A172 (cell line): ENCODE measurements at places on chromosomes 12 and 14.

GRCh38 chr12:5102261-5102789 lies 58.6 kb downstream of the KCNA5 start:
- no peak for DNase-seq

GRCh38 chr12:71011261-71011660 lies 90.7 kb upstream of the PTPRR start:
- peak; percentile 57 for DNase-seq

GRCh38 chr14:21860172-21860571 lies 186.6 kb upstream of the OR4E1 start:
- no peak for DNase-seq

DNA sequence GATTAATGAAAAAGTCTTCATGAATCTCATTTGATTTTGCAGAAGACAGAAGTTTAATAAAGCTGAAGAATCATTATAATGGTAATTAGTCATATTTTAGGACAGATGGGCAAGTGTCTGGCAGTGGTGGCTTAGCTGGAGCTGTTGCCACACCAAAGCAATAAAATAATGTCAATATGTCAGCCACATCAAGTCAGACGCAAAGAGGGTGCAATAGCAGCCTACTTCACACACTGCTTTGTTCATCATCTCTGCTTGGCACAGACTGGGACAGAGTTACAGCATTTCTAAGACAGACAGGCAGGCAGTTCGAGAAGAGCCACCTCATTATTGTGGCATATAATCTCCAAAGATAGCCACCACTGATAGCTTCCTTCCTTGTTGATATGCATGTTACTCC lies 16.9 kb upstream of the KRR1 start:
- no peak for DNase-seq

DNA sequence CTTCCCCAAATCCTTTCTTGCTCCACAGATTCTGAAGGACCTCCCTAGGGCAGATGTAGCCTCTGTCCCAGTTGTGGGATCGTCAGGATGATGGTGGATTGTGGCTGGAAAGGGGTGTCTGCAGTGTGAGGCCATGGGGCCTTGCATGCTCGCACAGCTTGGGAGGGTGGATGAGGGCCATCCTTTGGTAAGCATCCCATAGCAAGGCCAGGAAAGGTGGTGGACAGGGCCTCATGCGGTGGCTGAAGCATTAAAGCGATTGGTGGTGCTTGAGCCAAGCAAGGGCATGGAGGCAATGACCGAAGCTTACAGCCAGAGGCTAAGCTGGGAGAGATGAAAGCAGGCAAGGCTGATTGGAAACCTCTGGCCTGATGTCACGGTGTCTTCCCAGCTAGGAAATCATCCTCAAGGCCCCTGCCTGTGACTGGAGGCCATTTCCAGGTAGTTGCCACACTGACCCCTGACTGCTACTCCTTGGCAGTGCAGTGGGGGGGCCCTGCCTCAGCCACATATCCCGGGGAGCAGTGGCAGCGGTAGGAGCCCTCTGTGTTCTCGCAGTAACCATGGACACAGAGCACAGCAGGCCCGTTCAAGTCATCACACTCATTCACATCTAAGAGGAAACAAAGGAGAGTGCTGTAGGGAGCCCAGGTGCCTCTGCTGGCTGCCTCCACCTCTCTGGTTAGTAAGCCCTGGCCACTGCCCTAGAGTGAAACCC lies 7.0 kb downstream of the ISCA2 start:
- no peak for DNase-seq

DNA sequence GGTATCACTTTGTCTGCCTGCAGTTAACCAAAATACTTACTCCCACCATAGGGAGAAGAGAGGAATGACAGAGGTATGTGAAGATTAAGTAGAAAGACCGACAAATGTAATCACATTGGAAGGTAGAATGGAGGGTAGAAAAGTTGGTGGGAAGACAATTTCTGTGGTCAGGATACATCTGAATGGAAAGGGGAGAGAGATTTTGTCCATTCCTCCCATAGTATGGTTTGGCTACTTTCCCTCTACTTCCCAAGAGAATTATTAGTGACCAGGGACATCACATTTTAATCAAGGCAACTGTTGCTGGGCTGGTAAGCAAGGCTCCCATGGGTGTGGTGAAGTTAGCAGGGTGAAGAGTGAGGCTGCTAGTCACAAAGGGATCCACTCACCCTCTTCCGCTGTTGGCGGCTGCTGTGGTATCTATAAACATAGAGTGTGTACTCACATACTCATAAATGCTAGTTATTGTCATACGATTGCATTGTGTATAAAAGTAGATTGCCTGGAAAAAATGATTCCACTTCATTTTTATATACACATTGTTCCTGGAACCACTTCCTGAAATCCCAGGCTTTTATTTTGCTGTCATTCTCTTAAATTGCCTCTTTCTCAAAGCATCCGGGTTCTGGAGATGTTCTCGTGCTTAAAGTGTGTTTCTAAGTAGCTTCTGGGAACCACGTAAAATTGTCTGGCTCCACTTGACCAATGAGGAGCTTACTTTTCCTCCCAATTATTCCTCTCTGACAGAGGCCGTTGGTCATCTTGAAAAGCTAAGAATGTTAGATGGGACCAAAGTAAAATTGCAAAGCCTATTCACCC lies 413.1 kb downstream of the ZFP36L1 start:
- DNase-seq: peak; percentile 42

GRCh38 chr14:98101323-98101722 lies 1170.7 kb downstream of the BCL11B start:
- DNase-seq: no peak

- DNase-seq: no peak
These were observed 76.4 kb upstream of the CCDC60 start for GRCh38 chr12:119258149-119258548.

GRCh38 chr12:80472911-80473500 lies 29.0 kb downstream of the PTPRQ start:
- DNase-seq: peak; percentile 50

GRCh38 chr14:103836976-103837725 lies 10.2 kb downstream of the PPP1R13B start:
- no peak for DNase-seq

DNA sequence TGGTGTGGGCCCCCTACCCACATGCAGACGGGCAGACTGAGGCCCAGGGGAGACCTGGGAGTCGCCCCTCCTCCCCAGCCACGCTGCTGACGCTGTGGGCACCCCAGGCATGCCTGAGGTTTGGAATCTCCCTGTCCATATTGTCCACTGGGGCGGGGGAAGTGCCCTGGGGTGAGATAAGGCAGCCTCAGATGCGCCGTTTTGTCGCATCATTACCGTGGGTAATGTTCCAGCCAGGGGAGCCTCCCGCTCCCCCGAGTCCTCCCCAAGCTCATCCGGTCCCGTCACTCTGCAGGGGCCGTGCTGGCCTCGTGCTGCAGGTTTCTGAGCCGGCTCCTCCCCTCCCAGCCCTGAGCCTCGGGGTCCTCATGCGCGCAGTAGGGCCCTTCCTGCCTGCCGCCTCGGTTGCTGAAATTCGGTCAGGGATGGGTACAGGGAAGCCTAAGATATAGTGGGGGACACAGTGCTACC lies 11.4 kb downstream of the INF2 start:
- DNase-seq: no peak

DNA sequence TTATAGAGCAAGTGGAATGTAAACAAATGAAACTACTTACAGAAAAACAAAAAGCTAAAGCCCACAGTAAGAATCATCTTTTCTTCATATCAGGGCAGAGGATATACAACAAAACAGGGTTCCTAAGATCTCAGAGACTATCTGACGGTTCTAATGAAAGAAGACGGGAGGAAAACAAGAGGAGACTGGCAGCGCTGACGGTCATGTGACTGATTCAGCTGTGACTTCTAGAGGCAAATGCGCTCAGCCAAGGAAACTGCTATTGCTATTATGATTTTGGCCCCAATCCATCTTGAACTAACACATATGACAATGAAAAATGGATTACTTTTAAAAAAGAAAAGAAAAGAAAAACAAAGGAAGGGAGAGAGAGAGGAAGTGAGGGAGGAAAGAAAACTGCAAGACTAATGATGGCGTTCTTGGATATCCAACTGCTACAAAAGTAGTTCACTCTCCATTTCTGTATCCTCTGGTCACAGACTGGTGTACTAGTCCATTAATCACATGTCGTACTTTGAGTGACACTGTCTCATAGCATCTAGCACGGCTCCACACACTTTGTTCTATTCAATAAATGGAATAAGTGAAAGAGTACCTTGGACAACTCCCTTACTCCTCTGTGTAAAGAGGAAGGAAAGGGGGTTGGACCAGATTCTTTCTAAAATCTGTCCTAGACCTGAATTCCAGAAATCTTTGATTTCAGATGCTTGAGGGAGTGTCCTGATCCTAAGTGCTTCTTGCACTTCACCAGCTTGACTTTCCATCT lies 119.3 kb downstream of the DAD1 start:
- DNase-seq: no peak

DNA sequence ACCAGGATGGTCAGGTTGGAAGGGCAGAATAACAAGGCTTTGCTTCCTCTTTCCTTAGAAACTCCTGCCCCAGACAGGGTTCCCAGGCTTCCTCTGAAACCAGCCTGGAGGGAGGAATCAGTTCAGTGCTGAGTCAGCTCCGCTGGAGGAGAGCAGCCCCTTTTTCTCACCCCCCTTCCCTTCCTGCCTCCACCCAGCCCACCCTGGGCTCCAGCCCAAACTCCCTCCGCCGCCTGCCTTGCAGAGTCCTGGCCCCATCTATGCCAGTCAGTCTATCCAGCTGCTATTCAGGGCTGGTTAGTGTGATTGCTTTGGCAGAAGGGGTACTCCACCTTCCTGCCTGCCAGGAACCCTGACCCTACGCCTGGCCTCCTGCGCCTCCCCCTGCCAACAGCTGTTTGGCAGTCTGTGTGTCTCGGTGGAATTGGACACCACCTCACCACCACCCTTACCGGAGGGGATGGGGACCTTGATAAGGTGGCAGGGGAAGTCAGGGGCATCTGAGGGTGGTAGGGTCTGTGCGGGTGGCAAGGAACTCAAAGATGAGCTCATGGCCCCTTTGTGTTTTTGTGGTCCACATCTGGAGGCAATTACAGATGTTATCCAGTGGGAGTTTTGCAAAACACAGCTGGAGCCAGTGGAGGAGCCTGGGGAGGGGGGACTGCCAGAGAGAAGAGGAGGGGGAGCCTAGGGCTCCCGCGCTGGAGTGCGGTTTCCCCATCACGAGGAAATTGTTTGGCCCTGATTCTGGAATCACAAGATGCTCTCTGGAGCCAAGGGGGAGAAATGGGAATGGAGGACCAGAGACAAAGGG lies 12.2 kb downstream of the MMP14 start:
- no peak for DNase-seq

- DNase-seq: no peak
These were observed 161.9 kb upstream of the PLEKHG7 start for GRCh38 chr12:92540782-92541423.

GRCh38 chr12:59867689-59868088 lies 271.9 kb downstream of the SLC16A7 start:
- no peak for DNase-seq

- no peak for DNase-seq
These were observed 40.6 kb downstream of the CHGA start for GRCh38 chr14:92963301-92964123.

- no peak for DNase-seq
These were observed 130.3 kb downstream of the NDUFA12 start for GRCh38 chr12:94872971-94873733.

DNA sequence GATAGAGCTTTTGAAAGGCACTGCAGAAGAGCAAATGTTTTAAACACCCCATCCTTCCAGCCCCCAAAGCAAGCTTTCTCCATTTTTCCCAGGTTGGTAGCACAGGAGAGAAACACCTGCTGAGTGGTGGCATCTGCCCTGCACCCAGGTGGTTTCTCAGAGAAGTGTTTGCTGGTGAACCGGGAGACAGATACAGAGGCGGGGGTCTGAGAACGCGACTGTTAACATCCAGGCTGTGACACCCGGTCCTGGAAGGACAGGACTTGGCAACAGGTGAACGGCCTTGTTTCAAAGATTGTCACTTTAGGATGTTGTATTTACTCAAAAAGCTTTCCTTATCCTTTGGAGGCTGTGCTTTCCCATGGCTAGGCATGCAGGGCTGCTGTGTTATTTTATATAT lies 18.5 kb downstream of the MMAB start:
- DNase-seq: no peak

- DNase-seq: no peak
These were observed 31.4 kb downstream of the DICER1 start for GRCh38 chr14:95125915-95126314.

- DNase-seq: no peak
These were observed 92.0 kb downstream of the IRF2BPL start for GRCh38 chr14:76936483-76936882.

DNA sequence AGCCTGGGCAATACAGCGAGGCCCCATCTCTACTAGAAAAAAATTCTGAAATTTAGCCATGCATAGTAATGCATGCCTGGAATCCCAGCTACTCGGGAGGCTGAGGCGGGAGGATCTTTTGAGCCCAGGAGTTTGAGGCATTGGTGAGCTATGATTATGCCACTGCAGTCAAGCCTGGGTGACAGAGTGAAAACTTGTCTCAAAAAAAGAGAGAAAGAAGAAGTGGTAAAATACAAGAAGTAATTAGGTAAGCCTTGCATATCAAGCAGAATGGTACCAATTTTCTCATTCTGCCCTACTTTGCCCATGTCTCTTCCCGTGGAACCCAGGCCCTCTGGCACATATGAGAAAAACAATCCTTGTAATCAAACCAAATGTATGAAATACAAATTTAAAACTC lies 70.7 kb downstream of the SUSD6 start:
- no peak for DNase-seq

GRCh38 chr14:77119851-77120250 lies 21.7 kb downstream of the ZDHHC22 start:
- DNase-seq: no peak

DNA sequence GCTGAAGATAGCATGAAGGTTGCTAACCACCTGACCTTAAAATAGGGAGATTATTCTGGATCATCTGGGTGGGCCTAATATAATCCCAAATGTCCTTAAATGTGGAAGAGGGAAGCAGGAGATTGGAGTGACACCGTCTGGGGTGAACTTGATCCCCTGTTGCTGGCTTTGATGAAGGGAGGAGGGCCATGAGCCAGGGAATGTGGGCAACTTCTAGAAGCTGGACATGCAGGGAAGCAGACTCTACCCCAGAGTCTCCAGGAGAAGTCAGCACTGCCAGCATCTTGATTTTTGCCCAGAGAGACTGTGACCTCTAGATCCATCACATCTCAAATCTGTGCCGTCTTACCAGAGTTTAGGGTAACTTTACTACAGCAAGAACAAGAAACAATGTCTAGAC lies 9.2 kb upstream of the KRT5 start:
- DNase-seq: no peak

DNA sequence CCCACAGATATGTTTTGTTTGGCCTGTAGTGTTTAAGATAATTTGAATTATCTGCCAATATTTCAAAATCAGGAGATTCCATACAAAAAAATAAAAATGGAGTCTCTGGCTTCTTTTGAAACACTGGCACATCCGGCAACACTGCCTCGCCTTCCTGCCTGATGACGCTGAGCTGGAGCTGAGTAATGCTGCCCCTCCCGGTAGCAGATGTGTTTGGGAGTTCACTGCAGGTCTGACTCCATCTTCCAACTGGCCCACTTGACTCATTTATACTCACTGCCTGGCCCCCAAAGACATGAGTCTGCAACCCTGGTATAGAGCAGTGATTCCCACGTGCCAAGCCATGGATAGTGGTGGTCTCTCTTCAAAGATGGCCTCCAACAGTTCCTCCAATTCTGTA lies 7.4 kb downstream of the CIT start:
- DNase-seq: peak; percentile 92
